ENCODE measurements at places on chromosomes 1 and 21. TPM values are rescaled to one million over a fixed set of nuclear protein-coding genes. Genes with fewer than 3 reads are reported as not detected.

The SHE gene
- polyA plus RNA-seq, result not detected

The KLHDC7A gene
- 0.04 TPM for polyA plus RNA-seq

The LAD1 gene
- polyA plus RNA-seq, result not detected

The CLCNKA gene
- polyA plus RNA-seq, result not detected

All from neural cell (in vitro differentiated cells).